ENCODE measurements at places on chromosomes 6 and 20. TPM values are rescaled to one million over a fixed set of nuclear protein-coding genes. Genes with fewer than 3 reads are reported as not detected.

GRCh38 chr20:5191829-5192569, 65.2 kb downstream of the CDS2 start:
- no peaks in the 10 kb centered on the region for H3K36me3 ChIP-seq
- H3K27me3 ChIP-seq = no peaks in the 10 kb centered on the region
- peaks cover 9% of the 10 kb centered on the region for H3K4me1 ChIP-seq
- no peak overlapping the region for H3K4me3 ChIP-seq
- DNase-seq = peak; percentile 50

SALL4 gene
- not detected for polyA plus RNA-seq

SYNDIG1 gene
- not detected for polyA plus RNA-seq

ZNF343 gene
- polyA plus RNA-seq = 5.2 TPM

GRCh38 chr6:31639449-31639861, 13.0 kb downstream of the BAG6 start:
- no peaks in the 10 kb centered on the region for H3K27me3 ChIP-seq
- H3K36me3 ChIP-seq = peaks cover 11% of the 10 kb centered on the region
- no peaks in the 10 kb centered on the region for H3K4me1 ChIP-seq

ZNF334 gene
- not detected for polyA plus RNA-seq

DNA sequence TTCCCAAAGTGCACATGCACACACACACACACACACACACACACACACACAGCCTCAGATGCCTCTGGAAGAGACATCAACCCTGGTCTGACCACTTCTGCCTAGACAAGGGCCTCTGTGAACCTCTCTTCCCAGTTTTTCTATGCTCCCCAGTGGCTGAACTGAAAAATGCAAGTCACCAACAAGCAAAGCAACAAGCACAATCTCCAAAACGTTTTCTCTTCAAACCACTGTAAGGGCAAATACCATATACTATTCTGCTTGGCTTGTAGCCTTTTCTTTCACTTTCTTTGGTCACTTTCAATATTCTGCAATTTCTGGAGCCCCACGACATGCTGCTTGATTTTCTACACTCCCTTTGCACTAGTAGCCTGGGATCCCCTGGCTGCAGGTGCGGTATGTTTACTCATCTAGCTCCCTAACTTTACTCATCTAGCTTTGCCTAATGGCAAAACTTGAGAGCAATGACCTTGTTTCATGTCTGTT, 121.4 kb upstream of the DST start:
- no peak overlapping the region for H3K4me3 ChIP-seq
- H3K27me3 ChIP-seq = no peaks in the 10 kb centered on the region
- no peak for DNase-seq
- H3K36me3 ChIP-seq = no peaks in the 10 kb centered on the region

- H3K27ac ChIP-seq = no peak overlapping the region
- H3K27me3 ChIP-seq = peaks cover 55% of the 10 kb centered on the region
- no peak overlapping the region for H3K4me3 ChIP-seq
- DNase-seq = peak; percentile 55
- H3K36me3 ChIP-seq = no peaks in the 10 kb centered on the region
Observed at GRCh38 chr6:40308533-40309306, 278.4 kb downstream of the LRFN2 start.

- no peak overlapping the region for H3K4me3 ChIP-seq
- H3K36me3 ChIP-seq = peaks cover 6% of the 10 kb centered on the region
- H3K27ac ChIP-seq = no peak overlapping the region
- no peak for DNase-seq
Observed at GRCh38 chr6:2845880-2846208, 4.2 kb upstream of the SERPINB1 start.

DNA sequence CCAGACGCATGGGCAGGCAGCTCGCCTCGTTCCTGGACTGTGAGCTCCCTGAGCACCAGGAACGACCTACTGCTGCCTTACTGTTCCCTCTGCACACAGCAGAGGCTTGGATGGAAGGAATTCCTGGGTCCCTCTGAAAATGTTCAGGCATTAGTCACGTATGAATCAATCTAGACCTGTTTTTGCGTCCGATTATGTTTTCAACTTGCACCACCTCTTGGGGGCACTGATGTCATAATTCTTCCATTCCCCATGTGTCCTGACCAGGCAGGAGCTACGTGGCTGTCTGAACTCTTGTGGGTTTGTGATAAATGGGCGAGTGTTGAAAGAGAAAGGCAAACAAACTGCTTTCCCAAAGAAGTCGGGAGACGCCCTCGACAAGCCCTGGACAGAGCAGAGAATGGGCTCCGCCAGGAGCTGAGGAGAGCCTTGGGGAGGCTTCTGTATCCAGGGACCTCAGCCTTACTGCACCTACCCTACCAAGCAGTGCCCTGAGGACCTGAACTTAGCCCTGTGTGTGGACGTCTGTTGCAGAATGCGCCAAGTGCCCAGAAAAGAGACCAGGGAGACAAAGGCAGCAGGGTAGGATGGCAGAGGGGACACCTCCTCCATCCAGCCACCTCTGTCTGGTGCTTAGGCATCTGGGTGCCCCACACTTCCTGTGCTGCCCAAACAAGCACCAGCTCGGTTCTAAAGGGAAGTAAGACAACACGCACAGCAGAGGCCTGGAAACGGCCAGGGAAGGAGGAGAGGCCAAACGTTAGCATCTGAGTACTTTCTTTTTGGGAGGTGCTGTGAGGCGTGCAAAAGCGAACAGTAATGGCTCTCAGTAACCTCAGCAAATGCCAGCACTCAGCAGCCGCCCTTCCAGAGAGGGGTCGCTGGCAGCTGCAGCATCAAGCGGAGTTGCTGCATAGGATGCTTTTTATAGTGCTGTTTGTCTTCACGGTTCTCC, 124.2 kb downstream of the LY86 start:
- no peaks in the 10 kb centered on the region for H3K36me3 ChIP-seq
- H3K27ac ChIP-seq = no peak overlapping the region
- DNase-seq = peak; percentile 29
- H3K27me3 ChIP-seq = peaks cover 9% of the 10 kb centered on the region
- peak overlapping the region; percentile 87 for H3K4me3 ChIP-seq

GRCh38 chr6:89999154-89999553, 104.9 kb downstream of the GJA10 start:
- H3K27me3 ChIP-seq = no peaks in the 10 kb centered on the region
- peak overlapping the region; percentile 75 for H3K27ac ChIP-seq
- H3K4me1 ChIP-seq = peaks cover 34% of the 10 kb centered on the region
- H3K4me3 ChIP-seq = no peak overlapping the region
- H3K36me3 ChIP-seq = peaks cover 12% of the 10 kb centered on the region
- DNase-seq = no peak

DNA sequence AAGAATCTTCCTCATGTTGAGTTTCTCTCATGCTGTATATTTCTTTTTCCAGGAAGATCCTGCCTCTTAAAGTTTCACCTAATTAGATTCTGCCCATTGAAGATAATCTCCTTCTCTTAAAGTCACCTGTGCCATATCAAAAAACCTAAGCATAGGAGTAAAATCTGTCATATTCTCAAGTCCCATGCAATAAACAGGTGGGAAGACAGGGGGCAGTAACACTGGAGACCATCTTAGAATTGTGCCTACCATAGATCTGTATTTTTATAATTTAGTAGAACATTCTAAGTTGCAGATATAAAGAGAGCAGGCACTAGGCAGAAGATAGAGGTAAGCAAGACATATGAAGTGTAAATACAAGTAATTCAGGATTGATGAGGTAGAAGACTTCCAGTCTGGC, 763.5 kb upstream of the MANEA start:
- H3K4me3 ChIP-seq = no peak overlapping the region
- H3K27me3 ChIP-seq = no peaks in the 10 kb centered on the region
- H3K36me3 ChIP-seq = no peaks in the 10 kb centered on the region
- DNase-seq = no peak
- H3K4me1 ChIP-seq = no peaks in the 10 kb centered on the region
- no peak overlapping the region for H3K27ac ChIP-seq

DNA sequence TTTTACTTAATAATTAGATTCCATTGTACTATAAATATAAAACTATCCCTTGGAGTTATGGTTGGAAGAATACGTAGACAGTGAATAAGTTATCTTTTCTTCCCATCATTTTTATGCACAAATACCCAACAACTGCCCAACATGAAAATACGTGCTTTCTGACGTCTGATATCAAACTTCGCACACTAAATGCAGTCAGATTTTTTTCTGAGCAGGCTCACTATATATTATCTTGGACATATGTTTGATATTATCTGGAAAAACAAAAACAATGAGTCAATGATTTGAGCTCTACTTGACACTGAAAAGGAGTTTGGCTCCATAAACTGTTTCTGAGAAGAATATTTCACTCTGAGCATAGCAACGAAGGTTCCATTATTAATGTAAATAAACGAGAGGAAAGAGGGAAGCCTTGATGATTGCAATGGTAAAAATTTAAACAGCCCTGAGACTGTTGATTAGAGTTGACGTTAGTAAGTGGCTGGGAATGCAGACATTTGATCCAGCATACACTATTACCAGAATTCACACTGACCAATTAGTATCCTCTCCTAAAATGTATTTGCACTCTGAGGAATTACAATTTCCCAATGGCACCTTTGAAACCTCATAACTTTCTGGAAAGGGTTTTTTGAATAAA, 1090.0 kb downstream of the EPHA7 start:
- H3K27ac ChIP-seq = no peak overlapping the region
- no peak for DNase-seq
- H3K36me3 ChIP-seq = no peaks in the 10 kb centered on the region
- H3K4me1 ChIP-seq = no peaks in the 10 kb centered on the region
- no peaks in the 10 kb centered on the region for H3K27me3 ChIP-seq
- H3K4me3 ChIP-seq = no peak overlapping the region

AIG1 gene
- polyA plus RNA-seq = 12.8 TPM

DNA sequence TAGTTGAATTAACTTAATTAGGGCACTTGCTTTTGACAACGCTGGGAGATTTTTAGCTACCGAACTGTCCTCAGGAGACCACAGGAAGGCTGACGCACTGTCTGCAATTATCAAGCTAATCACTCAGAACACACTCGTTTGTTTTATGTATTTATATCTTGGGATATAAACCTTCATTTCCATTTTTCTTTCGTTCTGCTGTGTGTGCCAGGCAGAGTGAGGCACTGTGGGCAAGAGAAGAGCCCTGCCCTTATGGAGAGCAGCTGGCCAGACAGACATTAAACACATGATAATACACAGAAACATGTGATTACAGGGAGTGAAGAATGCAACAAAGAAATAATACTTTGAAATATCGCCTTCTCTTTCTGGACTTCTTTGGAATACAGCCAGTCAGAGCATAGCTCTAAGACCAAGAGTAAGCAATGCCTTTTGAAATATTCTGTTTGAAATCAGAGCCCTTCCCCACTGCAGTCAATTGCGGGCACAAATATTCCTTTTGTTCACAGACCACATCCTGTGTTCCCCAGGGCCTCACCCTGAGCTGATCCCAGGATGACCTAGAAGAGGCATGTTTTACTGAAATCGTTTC, 96.8 kb downstream of the ANKRD60 start:
- no peak overlapping the region for H3K27ac ChIP-seq
- H3K27me3 ChIP-seq = peaks cover 81% of the 10 kb centered on the region
- no peak overlapping the region for H3K4me3 ChIP-seq
- DNase-seq = no peak
- no peaks in the 10 kb centered on the region for H3K36me3 ChIP-seq

GRCh38 chr6:159871241-159871640, 19.5 kb upstream of the MAS1 start:
- H3K36me3 ChIP-seq = peaks cover 9% of the 10 kb centered on the region
- H3K27me3 ChIP-seq = peaks cover 7% of the 10 kb centered on the region
- no peak overlapping the region for H3K27ac ChIP-seq
- no peak overlapping the region for H3K4me3 ChIP-seq
- H3K4me1 ChIP-seq = peaks cover 9% of the 10 kb centered on the region

DNA sequence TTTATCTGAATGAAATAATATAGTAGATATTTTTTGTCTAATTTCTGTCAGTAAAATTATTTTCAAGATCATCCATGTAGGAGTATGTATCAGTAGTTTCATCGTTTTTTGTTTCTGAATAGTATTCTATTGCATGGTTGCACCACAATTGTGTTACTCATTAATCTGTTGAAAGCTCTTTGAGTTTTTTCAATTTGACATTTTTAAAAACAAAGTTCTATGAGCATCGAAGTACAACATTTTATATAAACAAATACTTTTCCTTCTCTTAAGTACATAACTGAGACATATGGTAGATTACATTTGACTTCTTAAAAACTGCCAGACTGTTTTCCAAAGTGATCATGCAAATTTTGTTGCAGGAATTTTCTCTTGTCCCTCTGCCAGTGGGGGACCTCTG, 1113.1 kb upstream of the CITED2 start:
- no peaks in the 10 kb centered on the region for H3K27me3 ChIP-seq
- no peak for DNase-seq
- H3K36me3 ChIP-seq = no peaks in the 10 kb centered on the region
- no peak overlapping the region for H3K27ac ChIP-seq
- H3K4me3 ChIP-seq = no peak overlapping the region

HS3ST5 gene
- polyA plus RNA-seq = not detected

SLC17A3 gene
- polyA plus RNA-seq = not detected

PEX7 gene
- polyA plus RNA-seq = 8.1 TPM

- peaks cover 22% of the 10 kb centered on the region for H3K36me3 ChIP-seq
- H3K27ac ChIP-seq = no peak overlapping the region
- H3K4me3 ChIP-seq = no peak overlapping the region
- DNase-seq = no peak
Observed at GRCh38 chr6:44423306-44423705, 35.8 kb downstream of the CDC5L start.

DCBLD1 gene
- 0.65 TPM for polyA plus RNA-seq

- H3K36me3 ChIP-seq = no peaks in the 10 kb centered on the region
- peaks cover 5% of the 10 kb centered on the region for H3K27me3 ChIP-seq
- no peak overlapping the region for H3K27ac ChIP-seq
- no peaks in the 10 kb centered on the region for H3K4me1 ChIP-seq
- DNase-seq = no peak
- H3K4me3 ChIP-seq = no peak overlapping the region
Observed at GRCh38 chr20:11783102-11783850, 134.4 kb upstream of the BTBD3 start.

- H3K36me3 ChIP-seq = peaks cover 40% of the 10 kb centered on the region
- no peaks in the 10 kb centered on the region for H3K27me3 ChIP-seq
- peaks cover 17% of the 10 kb centered on the region for H3K4me1 ChIP-seq
- peak overlapping the region; percentile 70 for H3K27ac ChIP-seq
Observed at GRCh38 chr6:32118782-32119628, 9.0 kb downstream of the ATF6B start.

DNA sequence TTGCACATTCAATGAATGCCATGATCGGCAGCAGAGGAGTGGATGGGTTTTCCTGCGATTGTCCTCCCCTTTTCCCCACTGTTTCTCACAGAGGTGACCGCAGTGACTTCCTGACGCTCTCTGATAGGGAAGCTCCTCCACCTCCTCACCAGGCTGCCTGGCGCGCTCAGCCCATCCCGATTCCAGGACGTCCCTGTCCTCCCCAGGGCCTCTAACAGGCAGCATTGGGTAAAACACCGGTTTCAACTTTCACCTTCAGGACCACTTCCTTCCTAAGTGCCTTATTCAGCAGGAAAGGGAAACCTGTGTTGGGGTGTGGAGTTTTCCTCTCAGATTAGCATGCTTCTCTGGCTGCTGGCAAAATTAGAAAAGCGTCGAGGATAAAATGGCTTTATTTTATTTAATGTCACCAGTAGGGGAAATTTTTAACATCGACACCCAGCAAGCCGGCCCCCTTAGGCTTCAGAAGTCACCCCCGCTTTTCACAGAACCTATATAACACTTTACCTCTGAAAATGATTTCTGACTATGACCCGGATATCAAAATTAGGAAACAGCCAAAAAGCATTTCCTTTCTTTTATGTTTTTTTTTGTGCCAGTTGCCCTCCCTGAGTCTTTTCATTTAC, 570.4 kb upstream of the GJE1 start:
- DNase-seq = no peak
- H3K27me3 ChIP-seq = peaks cover 9% of the 10 kb centered on the region
- peaks cover 9% of the 10 kb centered on the region for H3K4me1 ChIP-seq
- peak overlapping the region; percentile 81 for H3K4me3 ChIP-seq

PSMB8 gene
- 297 TPM for polyA plus RNA-seq

- peaks cover 26% of the 10 kb centered on the region for H3K4me1 ChIP-seq
- no peaks in the 10 kb centered on the region for H3K27me3 ChIP-seq
- no peak overlapping the region for H3K27ac ChIP-seq
- DNase-seq = no peak
- no peak overlapping the region for H3K4me3 ChIP-seq
Observed at GRCh38 chr6:15623276-15624116, 39.3 kb downstream of the DTNBP1 start.
